ENCODE measurements at places on chromosomes 16 and 17.

DNA sequence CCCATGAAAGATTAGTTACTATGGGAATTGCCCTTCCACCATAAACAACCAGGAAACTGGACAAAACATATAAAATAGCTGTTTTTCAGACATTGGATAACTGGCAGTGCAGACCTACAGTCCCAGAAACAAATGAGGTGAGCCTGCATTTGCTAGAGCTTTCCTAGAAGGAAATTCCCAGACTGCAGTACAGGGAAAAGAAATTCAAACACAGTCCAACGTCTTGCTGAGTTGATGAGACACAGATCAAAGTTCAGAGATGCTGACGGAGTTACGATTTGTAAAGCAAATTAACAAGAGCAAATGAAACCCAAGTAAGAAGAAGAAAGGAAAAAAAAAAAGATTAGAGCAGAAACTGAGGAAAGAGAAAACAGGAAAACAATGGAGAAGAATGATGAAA lies 41.3 kb upstream of the MNT start:
- DNase-seq, result no peak

- DNase-seq, result no peak
Measured at GRCh38 chr17:16947470-16947869, 24.4 kb downstream of the TNFRSF13B start.

GRCh38 chr16:49491106-49491670 lies 117.6 kb downstream of the C16orf78 start:
- DNase-seq, result no peak

- no peak for DNase-seq
Measured at GRCh38 chr16:19524356-19524615, 544 bp downstream of the CCP110 start.

DNA sequence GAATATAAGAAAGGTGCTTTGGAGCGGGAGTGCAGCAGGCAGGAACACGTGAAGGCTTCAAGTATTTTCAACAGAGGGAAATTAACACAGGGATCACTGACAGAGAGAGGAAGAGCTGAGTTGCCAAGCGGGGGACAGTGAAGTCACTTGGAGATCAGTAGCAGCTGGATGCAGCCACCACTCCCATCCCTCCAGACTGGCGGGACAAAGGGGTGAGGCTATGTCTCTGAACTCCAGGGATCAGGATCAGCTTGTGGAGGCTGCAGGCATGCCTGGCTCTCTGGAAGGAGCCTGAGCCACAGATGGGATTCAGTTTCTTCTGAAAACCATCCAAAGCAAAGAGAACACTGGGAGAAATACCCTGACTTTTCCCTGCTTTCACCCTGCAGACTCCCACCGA lies 113.7 kb upstream of the IRX3 start:
- DNase-seq, result no peak

GRCh38 chr17:43377056-43377810 lies 21.6 kb upstream of the ARL4D start:
- no peak for DNase-seq

DNA sequence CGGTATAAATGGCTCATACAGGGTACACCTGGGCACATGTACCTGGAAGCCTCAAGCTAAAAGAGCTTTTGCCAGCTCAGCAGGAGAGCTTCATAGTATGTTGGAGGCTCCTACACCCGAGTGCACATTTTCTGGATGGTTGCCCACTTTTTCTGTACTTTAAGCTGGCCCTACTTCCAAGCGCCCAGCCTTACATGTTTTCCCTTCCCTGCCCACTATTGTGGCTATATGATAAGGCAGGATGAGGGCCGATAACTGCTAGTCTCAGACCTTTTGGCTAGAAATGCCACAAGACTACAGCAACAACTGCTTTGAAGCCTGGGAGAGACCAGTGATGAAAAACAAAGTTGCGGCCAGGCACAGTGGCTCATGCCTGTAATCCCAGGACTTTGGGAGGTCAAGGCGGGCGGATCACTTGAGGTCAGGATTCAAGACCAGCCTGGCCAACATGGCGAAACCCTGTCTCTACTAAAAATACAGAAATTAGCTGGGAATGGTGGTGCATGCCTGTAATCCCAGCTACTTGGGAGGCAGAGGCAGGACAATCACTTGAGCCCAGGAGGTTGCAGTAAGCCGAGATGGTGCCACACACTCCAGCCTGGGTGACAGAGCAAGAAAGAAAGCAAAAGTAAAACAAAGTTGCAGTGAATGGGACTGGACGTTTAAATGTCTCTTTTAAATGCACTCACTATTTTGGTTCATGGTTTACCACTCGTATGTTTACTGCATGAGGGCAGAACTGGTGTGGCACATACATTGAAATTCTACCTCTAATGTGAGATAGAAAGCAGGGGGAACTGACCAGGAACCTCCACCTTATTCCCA lies 14.2 kb upstream of the MARCHF10 start:
- no peak for DNase-seq

DNA sequence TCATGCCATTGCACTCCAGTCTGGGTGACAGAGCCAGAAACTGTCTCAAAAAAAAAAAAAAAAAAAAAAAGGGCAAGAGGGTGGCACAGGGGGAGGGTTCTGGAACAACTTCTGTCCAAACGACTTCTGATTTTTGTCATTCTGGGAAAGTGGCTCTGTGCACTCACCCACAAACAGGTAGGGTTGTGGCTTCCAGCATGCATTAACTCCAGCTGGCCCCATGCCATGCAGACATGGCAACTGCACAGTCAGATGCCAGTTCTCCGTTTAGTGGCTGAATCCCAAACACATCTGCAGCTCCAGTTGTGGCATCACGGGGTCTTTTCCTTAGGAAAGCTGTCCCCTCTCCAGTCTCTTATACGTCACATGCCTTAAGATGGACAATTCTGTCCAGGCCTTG lies 30.3 kb downstream of the B4GALNT2 start:
- DNase-seq, result no peak

DNA sequence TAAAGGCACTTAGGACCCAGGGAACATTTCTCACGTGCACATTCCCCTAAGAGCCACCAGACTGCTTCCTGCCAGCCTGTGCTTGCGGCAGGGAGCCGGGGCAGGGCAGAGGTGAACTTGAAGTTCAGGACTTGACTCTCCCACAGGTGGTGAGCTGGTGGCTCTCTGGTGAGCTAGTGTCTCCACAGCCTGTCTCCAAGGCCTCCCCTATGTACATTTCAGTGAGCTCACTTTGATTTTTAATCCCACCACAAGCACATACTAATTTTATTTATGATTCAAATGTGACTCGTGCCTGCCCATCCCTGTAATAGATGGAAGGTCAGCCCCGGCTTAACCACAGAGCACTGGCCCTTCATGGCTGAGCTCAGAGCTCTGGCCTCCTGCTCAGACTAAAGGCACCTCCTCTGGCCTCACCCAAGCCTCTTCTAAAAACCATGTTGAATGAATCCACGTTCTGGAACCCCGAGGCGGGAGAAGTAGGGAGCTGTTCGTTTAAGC lies 9.2 kb downstream of the SNN start:
- no peak for DNase-seq

DNA sequence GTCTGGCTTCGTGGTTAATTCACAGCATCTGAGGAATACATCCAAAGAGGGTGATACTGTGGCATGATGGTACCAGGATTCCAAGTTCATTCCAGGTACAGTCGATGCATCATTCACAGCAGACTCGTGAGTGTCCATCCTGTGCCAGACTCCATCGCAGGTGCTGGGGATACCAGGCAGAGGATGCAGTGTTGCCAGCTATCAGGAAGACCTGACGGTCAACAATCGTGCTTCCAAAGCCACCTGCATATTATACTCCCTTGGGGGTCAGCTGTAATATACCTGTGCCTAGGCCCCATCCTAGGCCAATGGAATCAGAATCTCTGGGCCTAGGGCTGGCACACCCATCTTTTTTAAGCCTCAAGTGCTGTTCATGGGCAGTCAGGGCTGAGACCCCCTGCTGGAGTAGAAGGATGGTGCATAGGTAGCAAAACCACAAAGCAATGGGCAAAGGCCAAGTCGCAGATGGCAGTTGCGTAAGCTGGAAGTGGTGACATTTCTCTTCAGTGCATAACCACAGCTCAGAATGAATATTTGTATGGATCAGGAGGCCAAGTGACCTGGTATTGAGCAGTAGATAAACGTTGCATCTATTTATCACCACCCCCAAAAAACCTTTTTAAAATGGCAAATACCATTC lies 42.9 kb upstream of the C16orf78 start:
- no peak for DNase-seq

DNA sequence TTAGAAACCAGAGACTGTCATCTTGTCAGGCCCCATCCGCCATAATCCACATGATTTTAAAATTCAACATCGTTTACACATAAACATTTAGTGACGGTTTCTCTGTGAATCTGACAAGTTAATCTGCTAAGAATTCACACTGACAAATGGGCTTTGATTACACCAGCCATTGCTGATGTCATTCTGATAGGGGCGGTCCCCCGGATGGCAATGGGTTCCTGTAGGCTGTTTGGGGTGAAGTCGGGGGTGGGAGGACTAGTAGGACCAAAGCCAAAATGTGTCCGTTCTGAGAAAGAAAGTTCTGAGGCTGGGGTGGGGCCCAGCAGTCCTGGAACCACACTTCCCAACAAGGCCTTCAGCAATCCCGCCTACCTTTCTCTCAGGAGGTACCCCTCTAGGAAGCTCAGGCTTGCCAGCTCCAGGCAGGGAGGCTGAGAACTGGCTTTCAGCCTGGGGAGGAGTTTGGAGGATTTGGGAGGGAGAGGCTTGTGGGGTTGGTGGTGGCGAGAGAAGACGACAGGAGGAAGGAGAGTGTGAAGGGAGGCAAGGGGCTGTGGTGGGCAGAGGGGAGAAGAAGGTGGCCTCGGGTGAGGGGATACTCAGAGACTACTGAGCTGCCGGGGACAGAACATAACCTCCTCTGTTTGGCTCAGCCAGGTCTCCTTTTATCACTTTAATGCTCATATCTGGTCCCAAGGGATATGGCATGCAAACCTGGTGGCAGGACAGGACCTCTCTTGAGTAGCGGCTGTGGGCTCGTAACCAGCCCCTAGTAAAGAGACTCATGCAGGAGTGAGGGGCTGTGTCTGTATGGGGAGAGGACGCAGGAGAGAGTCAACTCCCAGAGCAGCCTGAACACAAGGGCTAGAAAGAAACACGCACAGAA lies 8.6 kb downstream of the HIC1 start:
- DNase-seq, result no peak

DNA sequence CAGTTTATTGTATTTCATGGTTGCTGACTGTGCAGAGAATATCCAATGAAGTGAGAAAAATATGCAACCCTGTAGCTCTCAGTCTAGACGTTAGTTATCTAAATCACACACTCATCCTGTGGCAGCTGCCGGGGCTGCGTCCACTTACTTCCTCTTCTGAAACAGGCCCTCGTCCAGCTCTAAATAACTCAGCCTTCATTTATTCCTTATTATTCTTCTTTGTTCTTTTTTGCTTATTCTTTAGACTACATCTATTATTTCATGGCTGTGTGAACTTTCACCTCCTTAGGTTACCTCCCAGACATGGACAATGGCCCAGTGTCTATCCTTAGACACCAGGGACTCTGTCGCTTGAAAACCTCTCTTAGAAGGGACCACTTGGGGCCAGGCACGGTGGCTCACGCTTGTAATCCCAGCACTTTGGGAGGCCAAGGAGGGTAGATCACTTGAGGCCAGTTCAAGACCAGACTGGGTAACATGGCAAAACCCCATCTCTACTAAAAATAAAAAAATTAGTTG lies 3.4 kb upstream of the THUMPD1 start:
- peak; percentile 54 for DNase-seq

DNA sequence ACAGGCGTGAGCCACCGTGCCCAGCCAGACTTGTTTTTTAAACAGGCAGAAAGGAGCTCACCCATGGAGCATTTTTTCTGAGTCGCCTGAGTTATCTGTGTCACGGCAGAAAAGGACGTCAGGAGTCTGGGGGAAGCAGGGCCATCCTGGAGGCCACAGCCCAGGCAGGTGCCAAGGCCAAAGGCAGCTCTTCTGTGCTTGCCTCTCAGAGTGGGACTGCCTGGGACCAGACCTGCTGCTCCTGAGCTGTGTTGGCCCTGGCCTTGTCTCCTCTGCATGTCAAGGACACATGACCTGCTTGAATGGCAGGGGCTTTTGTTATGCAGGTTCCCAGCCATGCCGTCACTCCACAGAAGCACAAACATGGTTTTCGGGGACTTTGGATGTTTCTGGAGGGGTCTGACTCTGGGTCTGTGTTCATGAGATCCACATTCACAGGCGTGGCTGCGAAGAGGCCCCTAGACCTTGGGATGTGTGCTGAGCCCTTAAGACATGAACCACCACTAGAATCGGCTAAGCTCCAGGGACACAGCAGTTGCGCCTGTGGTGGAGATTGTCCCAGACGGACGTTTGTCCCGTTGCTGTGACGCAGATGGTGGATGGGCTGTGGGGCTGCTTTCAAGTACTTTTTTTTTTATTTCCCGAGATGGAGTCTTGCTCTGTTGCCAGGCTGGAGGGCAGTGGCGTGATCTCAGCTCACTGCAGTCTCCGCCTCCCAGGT lies 33.8 kb downstream of the FOXK2 start:
- no peak for DNase-seq

DNA sequence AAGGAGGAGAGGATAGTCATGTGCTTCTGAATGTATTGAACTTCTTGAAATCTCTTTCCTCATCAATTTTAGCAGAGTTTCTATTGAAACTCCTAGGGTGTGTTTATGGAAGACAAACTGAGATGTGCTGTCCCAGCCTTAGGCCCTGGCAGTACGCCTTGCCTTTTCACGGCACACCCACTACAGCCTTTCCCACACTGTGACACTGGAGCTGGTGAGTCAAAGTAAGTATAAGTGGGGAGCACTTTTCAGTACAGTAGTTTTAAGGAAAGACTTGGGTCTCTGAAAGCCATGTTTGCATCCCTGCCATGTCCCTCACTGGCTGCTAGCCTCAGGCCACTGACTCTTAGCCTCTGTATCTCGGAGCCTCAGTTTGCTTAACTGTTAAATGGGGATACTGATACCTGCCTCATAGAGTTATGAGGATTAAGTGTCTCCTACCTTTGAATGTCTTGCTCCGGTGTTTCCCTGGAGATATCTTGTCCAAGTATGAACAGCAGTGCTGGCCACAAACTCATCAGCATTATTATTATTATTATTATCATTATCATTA lies 144.7 kb upstream of the CRHR1 start:
- no peak for DNase-seq

- peak; percentile 73 for DNase-seq
Measured at GRCh38 chr16:10514369-10515055, 65.9 kb downstream of the EMP2 start.

GRCh38 chr16:31480851-31481536 lies 1.9 kb upstream of the SLC5A2 start:
- DNase-seq, result peak; percentile 34

- DNase-seq, result peak; percentile 89
Measured at GRCh38 chr17:61837175-61838051, 25.9 kb downstream of the BRIP1 start.

DNA sequence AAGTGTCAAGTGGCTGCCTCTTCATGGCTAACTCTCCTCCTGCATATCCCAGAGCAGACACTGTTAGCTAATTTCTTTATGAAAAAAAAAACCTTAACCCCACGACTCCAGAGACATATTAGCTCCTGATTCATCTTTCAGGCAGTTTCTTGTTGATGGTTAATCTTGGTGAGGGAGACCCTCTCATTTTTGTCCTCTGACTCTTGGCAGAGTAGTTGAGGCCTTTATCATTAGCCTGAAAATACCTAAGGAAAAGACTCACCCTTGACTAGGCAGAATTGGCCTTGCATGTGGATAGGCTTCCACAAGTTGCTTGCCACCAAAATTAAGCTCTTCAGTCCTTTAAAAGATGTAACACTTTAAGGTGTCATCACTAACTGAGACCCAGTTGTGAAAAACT lies 4.0 kb downstream of the CRYBA1 start:
- DNase-seq, result no peak

Measured in suppressor macrophage treated with lipopolysaccharide for 1 hour (primary cell).